AG09319 (cell line): ENCODE measurements at places on chromosomes 13 and 19.
A peak's percentile ranks its signal among the peaks of the same experiment; 100 is the strongest.

GRCh38 chr13:19985219-19985556 lies 26.7 kb downstream of the ZMYM2 start:
- DNase-seq, result no peak

DNA sequence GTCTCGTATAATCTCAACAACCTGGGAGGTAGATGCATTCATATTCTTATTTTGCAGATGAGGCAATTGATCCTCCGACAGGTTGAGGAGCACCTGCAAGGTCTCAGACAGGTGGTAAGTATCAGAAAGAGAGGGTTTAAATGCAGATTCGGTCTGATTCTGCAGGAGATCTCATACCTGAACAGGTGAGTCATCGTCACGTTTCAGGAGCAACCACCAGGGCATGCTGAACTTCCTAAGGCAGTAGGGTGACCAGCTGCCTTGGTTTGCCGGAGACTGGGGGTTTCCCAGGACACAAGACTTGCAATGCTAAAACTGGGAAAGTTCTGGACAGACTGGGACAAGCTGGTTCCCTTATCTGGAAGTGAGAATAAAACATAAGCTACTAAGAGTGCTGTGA lies 68.8 kb upstream of the TSHZ3 start:
- no peak for DNase-seq

DNA sequence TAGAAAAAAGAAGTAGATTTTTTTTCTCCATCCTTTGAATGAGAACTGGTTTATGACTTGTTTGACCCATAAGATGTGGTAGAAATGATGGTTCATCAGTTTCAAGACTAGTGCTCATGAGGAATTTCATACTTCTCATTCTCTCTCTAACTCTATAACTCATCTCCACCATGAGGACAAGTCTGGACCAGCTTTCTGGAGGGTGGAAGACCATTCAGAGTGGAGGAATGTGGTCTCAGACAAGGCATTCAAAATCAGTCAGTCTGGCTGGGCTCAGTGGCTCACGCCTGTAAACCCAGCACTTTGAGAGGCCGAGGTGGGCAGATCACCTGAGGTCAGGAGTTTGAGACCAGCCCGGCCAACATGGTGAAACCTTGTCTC lies 3.5 kb upstream of the EID2 start:
- no peak for DNase-seq

DNA sequence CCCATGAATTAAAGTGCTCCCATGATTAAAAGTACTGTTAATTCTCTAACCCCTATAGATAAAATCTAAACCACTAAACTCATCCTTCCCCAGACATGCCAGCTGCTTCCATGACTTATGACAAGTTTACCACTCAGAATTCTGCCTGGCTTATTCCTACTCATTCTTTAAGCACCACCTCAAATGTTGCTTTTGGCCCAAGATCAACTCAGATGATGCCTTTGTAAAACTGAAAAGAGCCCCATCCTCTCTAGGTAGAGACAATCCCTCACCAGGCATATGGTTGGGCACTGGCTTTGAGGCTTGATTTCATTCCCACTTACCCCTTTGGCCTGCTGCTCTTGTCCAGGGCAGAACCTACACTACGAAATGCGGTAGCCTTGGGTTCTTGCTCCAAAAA lies 250.0 kb downstream of the DNAJC15 start:
- no peak for DNase-seq

DNA sequence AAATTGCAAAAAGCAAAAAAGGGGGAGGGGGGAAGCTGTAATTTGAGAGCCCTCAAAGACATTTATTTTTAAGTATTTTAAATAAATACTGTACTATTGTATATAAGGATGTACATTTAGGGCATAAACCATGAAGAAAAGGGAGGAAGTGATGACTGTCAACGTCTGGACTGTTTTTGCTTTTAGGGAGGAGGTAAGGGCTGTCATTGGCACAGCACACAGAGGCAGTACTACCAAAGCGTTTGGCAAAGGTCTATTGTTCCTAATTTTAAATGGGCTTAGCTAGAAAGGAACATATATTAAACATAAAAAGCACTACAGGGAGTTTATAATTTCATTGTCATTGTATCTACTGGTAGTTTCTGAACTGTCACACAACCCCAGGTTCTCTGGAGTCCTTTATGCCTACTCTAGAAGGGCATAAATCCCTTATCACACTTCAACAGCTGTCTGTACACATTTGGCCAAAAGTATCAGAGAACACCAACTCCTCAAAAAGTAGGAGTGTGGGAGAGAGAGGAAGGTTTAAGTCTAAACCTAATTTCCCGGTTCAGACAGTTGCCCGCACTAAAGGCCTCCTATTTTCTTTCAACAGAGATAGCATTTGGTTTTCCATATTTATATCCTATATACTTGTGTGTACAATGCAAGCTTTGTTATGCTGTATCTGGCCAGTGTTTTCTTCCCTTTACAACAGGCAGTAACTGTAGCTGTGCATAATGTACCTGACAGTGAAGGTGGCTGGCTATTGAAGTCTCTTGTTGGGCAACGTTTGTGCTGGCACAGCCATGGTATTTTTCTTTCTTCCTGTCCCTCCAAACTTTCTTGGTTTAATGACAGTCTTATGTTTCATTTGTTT lies 406.2 kb downstream of the KLF5 start:
- no peak for DNase-seq

DNA sequence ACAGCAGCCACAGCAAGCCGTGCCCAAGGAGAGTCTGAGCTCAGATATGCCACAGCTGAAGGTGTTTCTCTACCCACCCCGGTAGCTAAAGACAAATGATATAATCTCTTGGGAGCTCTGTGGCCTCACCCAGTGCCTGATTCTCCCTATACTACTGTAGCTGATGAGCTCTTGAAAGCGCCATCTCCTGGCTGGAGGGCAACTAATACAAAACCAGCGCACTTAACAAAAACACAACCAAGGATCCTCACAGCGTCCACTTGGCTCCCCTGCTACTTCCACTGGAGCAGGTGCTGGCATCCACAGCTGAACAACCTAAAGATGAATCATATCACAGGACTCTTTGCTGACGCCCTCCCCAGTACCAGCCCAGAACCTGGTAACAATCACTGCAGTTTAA lies 1212.0 kb downstream of the PCDH17 start:
- no peak for DNase-seq

- no peak for DNase-seq
Measured at GRCh38 chr13:105598529-105598928, 936.9 kb downstream of the EFNB2 start.

DNA sequence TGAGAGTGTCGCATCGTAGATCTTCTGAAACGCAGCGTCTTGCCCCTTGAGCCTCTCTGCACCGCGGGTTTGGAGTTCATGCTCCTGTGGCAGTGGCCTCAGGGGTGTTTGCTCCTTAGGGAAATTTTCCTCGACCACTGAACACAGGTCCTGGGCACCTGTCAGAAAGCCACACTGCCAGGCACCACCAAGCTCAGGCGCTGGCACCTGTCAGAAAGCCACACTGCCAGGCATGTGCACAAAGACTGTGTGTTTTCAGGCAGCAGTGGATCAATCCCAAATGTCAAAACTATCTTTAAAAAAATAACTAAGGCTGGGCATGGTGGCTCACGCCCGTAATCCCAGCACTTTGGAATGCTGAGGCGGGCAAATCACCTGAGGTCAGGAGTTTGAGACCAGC lies 87.1 kb downstream of the ATP11A start:
- DNase-seq, result no peak

DNA sequence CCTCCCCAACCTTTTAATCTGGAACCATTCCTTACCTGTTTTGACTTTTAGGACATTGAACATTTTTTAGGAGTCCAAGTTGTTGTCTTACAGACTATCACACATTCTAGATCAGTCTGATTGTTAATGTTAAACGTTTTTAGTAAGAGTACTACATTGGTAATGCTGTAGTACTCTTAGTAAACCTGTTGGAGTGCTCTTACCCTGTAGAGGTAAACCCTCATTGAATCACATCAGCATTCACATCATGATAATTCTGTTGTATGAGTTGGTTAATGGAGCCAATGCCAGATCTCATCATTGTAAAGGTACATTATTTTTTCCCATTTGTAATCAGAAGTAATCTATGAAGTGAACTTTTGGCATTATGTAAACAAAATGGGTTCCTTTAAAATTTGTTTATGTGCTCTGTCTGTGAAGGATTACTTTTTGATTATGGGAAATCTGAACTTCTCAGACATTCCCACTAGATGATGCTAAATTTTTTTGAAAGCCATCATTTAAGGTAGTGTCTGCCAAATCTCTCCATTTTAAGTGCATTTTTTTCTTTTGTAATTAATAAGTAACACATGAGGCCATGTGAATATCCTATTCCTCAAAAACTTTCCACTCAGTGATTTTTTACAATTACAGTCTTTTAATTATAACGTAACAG lies 55.2 kb downstream of the VWA8 start:
- DNase-seq, result peak; percentile 30

DNA sequence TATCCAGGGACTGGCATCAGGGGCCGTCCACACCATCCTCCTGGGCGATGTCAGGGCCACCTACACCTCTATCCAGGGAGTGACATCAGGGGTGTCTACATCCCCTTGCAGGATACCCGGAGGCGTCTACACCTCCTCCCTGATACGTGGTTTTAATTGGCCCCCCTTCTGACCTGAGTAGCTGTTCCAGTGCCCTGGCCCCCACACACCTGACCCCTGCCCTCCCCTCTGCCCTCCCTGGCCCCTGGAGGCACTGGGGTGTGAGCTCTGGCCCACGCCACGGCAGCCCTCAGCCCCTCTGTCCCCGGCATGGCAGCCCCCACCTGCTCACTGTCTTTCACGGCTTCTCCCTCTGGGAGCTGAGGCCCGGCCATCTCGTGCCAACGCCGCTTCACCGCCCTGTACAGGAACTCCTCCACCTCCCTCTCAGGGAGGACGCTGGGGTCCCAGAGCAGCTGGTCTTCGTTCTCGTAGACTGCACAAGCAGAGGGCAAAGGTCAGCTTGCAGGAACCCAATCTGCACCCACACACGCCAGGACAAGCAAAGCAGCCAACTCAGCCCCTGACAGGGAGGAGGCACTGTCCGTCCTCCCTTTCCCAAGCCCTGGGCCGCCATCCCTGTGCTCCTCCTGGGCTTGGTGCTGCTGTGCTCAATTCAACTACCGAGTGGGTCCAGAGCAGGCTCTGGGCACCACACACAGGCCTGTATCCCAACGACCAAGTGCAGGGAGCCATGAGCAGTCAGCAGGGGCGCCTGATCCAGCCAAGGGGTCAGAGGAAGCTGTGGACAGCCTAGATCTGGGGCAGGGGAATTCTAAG lies 22.2 kb upstream of the PLPP2 start:
- DNase-seq, result no peak

GRCh38 chr19:51387924-51388389 lies at the start of gene LIM2:
Gene LIM2, minus strand, starts transcription at chr19:51387974. Its CDS starts 531 bp downstream, at chr19:51387443.
- no peak for DNase-seq

DNA sequence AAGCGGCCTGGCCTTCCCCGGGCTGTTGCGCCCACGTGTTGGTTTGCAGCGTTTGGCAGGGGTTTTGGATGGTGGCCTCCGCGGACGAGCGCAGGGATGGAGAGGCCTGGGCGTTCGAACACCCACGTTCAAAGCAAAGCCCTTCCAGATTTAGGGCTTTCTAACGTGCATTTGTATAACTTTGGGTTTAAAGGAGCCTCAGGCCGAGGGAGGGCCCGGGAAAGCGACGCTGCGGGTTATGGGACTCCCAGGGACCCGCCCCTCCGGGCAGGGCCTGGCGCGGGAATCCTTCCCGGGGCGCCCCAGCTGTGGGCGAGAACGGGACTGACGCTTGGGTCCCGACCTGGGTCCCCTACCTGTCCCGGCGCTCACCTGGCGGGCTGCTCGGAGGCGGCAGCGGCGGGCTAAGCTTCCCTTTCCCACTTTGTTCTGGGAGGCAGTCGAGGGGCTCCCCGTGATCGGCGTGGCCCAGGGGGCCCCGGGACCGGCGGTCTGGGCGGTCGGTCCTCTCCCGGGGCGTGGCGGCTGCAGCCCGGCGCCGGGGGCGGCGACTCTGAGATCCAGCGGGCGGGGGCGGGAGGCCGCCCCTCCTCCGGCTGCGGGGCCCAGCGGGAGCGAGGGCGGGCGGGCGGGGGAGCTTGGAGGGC lies at the start of gene FBXO17:
TSS of gene FBXO17 (minus strand) at position 529 of the 647 bp plus-strand sequence. CDS start 25,423 bp downstream, outside the sequence.
- DNase-seq, result no peak

GRCh38 chr19:47891622-47891922 lies 5.5 kb upstream of the SULT2A1 start:
- no peak for DNase-seq

DNA sequence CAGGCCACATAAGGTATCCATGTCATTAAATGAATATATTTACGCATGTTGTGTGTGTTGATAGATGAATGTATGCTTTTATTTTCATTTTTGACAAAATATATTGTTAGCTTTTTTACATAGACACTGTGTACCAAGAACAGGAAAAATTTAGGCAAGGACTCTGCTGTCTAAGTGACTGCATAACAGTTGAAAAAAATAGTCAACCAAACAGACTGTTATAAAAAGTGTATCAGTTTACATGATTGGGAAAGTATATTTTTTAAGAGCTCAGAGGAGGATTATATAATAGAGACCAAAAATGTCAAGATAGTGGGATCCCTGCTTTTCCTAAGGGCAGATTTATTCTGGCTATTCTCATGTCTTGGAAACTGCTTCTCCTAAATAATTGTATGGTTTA lies 858.0 kb downstream of the SLITRK1 start:
- no peak for DNase-seq

GRCh38 chr19:44748426-44749254 lies at the start of gene BCL3:
Gene BCL3, plus strand, starts transcription at chr19:44748708. Its CDS starts 83 bp downstream, at chr19:44748791.
- DNase-seq, result peak; percentile 58

GRCh38 chr13:30872685-30873461 lies 33.2 kb upstream of the MEDAG start:
- peak; percentile 45 for DNase-seq

DNA sequence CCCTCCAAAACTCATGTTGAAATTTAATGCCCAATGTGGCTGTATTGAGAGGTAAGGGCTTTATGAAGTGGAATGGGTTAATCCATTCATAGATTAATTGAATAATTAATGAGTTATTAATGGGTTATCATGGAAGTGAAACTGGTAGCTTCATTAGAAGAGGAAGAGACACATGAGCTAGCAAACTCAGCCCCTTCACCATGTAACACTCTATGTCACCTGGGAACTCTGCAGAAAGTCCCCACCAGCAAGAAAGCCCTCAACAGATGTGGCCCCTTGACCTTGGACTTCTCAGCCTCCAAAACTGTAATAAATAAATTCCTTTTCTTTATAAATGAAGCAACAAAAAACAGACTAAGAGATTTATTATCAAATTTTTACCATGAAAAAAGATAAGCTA lies 223.5 kb downstream of the KLF12 start:
- DNase-seq, result no peak

DNA sequence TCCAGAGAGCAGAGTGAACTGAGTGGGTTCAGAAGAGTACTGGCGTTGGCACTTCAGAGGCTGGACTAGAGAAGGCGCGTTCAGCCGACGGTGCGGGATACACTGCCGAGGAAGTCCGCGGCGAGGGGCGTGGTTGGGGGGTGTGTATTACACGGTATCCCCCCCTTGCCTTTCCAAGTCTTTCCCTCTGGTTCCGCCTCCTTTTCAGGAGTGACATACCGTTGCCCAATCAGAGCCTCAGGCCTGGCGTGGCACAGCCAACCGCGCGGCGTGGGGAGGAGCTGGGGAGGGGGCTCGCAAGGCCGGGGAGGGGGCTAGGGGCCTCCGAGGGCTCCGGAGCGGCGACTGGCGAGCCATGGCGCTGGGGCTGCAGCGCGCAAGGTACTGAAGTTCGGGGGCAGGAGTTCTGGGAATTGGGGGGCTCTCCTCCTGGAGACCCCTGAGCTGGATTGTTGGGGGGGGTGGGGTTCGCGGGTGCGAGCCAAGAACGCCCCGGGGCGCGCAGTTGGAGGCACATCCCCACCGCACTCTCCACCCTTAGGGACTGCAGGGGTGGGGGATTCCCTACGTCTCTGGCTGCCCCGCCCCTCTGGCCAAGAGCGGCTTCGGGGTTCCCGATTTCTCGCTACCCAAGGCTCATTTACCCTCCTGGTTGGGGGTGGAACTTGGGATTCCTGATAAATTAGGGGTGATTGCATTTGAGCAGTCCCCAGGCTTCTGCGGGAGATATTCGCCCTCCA lies at the start of gene HIF3A:
TSS of gene HIF3A (plus strand) at position 321 of the 740 bp plus-strand sequence. CDS start at position 356, 35 bp downstream.
- DNase-seq, result no peak
